Mucosa of descending colon (tissue), 3 donors: ENCODE measurements at places on chromosomes 11 and 22. TPM values are rescaled to one million over a fixed set of nuclear protein-coding genes. Genes with fewer than 3 reads are reported as not detected.
A peak's percentile ranks its signal among the peaks of the same experiment; 100 is the strongest.

- no peak for DNase-seq
These were observed 6.0 kb upstream of the TRIM34 start for GRCh38 chr11:5618807-5619206.

- no peak for DNase-seq
These were observed 75.1 kb downstream of the RAB38 start for GRCh38 chr11:88100151-88100550.

- DNase-seq = no peak
These were observed 370.9 kb downstream of the TBC1D22A start for GRCh38 chr22:47133061-47133969.

DNA sequence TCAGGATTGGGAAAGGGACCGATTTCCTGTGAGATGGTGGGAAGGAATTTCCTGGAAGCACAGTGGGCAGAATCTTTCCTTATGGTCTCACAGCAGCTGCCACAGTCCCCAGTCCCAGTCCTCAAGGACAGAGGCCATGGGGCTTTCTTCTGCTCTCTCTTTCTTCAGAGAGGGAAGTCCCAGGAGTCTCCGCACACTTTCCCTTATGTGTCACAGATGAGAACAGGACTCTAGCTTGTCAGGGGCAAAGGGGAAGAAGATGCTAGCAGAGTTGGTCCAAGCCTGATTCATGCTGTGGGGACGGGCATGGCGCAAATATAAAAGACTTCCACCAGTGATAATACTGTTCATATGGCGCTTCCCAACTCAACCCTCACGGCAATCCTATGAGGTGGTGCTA is 7.5 kb upstream of the PPFIA1 start:
- no peak for DNase-seq

- no peak for DNase-seq
These were observed 8.6 kb upstream of the C11orf96 start for GRCh38 chr11:43933608-43934551.

DNA sequence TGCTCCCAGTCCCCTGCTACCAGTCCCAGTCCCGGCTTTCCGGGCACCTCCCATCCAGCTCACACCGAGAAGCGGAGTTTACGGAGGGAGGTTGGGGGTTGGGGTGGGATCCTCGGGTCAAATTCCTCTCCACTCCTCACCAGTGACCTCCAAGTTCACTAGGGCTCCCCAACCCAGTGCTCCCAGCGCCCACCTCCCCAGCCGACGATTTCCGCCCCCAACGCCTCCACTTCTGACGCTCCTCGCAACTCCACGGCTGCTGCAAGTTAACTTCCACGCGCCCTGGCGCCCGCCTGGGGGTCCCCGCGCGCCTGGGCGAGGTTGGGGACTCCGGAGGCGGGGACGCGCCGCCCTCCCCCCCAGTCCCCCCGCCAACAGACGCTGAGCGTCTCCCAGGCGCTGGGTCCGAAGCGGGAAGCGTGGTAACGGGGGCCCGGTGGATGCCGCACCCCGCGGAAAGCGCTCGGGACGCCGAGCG is 526 bp downstream of the TPST2 start:
- DNase-seq = peak; percentile 70

Gene OR52N4
- not detected for total RNA-seq

Gene OR52B6
- not detected for total RNA-seq

Gene RAG2
- total RNA-seq = not detected

Gene SLC29A2
- total RNA-seq = 10.3 TPM
